Stomach (tissue), 19 donors: ENCODE measurements at places on chromosomes 2 and 18. TPM values are rescaled to one million over a fixed set of nuclear protein-coding genes. Genes with fewer than 3 reads are reported as not detected.

DNA sequence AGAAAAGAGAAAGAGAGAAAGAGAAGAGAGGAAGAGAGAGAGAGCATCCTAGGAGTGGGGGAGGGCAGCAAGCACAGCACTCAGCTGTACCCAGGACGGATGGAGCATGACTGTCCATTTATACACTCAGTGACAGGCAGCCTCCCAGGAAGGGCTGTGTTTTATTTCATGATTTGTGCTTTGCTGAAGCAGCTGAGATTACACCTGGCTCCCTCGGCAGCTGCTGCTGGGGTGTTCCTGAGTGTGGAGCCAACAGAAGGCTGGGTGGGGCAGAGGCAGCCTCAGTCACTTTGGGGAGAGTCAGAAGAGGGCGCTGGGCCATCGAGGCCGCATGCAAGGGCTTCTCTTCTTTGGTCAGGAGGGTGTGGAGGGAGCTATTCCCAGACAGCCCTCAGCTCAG is 47.8 kb upstream of the TEX51 start:
- DNase-seq: no peak

- DNase-seq: no peak
Observed at GRCh38 chr2:206068207-206068606, 17.8 kb downstream of the INO80D start.

- DNase-seq: no peak
Observed at GRCh38 chr18:61608316-61608715, 275.1 kb downstream of the CDH20 start.

GRCh38 chr2:20551945-20552328 is 99.0 kb downstream of the HS1BP3 start:
- no peak for DNase-seq

DNA sequence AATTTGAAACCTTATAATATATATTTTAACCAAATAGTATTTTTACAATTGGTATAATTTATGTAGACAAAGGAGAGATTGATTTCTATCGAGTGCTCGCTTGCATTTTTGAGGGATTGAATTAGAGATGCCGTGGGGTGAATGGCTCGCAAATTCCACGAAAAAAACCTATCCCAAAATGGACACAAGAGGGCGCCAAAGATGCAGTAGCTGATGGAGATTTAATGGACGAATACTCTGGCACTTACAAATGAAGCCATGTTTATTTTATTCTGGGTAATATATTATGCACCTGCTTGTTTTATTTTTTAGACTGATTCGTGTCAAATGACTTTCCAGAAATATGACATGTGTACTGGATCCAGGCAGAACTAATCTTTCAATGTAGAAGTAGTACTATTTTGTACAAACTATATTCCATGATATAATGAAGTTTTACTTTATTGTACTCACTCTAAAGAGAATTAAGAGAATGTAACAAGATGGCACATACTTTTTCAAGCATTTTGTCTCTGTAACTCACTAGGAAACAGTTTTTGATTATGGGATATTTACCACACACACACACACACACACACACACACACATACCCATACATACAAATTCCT is 505.4 kb downstream of the PLCL1 start:
- peak; percentile 78 for DNase-seq

- DNase-seq: peak; percentile 72
Observed at GRCh38 chr2:172693037-172693436, 42.6 kb upstream of the RAPGEF4 start.

- no peak for DNase-seq
Observed at GRCh38 chr18:52897611-52898484, 557.9 kb downstream of the DCC start.

DNA sequence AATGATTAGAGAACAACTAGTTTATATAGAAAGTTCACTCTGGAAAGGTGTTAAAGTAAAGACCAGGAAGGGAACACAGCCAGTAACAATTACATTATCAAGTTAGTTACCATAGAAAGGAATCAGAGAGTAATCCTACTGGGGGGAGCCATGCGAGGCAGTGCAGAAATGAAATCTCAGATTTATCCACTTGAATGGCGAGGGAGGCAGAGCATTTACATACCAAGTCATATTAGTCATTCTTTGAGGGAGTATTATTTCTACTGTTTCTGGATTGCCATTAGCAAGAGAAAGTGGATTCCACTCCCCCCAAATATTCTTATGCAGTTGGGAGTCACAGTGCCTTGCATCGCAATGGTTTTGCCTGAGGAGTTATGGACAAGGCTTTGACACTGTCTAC is 472.7 kb upstream of the TRIB2 start:
- no peak for DNase-seq

GRCh38 chr2:19895535-19895934 is 6.2 kb downstream of the TTC32 start:
- DNase-seq: no peak

DNA sequence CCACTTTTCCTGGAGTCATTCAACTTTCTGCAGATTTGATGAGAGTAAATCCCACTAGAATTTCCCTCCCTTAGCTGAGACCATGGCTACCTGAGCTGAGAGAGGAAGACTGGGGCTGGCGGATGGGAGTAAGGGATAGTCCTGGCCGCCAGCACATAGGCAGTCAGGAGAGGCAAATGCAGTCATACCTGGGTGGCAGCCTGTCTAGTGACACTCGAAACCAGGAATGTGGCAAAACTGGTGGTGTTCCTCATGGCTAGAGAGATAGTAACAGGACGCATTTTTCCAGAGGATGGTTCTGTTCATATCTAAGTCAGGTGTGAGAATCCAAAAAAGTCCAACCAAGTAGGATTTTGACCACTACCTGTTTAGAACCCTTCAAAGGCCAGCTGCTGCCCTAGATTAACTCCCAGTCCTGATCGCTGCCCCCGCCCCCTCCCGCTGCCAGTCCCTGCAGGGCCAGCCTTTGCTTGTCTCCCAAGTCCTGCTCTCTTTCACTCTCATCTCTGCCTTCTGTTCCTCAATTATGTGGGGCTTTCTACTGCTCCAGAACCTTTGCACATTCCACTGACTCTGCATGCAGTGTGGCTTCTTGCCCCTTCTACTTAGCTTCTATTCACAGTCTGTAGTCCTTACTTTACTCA is 17.4 kb upstream of the SCG2 start:
- DNase-seq: no peak

DNA sequence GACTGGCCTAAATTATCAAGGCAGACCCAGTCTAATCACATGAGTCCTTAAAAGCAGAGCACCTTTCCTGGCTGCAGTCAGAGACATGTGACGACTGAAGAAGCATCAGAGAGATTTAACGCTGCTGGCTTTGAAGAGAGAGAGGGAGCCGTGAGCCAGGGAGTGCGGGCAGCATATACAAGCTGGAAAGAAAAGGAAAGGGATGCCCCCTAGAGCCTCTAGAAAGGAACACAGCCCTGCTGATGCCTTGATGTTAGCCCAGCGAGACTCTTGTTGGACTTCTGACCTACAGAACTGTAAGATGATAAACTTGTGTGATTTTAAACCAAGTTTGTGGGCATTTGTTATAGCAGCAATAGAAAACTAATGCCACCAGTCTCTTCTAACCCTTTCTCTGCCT is 58.1 kb downstream of the HEATR5B start:
- peak; percentile 3 for DNase-seq

DNA sequence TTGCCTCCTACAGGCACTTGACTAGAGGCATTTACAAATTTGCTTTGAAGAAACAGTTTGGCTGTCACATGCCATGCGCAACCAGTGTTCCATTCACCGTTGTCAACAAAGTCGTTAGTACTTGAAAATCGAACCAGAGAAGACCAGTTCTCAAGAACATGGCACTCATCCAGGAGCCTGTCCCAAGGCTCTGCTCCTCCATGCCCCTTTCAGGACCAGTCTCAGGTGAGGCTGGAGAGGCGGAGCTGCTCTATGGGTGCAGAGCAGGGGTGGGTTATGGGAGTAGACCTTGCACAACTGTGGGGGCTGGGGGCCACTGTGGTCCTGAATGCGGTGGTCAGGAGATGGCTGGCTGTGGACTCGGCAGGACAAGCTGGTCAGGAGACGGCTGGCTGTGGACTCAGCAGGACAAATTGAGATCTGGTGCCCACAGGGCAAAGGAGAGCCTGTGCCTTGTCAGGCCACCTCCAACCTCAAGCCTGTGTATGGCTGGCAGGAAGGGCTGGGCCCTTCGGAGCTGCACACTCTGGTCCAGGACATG is 12.3 kb upstream of the ATP9B start:
- DNase-seq: no peak

DNA sequence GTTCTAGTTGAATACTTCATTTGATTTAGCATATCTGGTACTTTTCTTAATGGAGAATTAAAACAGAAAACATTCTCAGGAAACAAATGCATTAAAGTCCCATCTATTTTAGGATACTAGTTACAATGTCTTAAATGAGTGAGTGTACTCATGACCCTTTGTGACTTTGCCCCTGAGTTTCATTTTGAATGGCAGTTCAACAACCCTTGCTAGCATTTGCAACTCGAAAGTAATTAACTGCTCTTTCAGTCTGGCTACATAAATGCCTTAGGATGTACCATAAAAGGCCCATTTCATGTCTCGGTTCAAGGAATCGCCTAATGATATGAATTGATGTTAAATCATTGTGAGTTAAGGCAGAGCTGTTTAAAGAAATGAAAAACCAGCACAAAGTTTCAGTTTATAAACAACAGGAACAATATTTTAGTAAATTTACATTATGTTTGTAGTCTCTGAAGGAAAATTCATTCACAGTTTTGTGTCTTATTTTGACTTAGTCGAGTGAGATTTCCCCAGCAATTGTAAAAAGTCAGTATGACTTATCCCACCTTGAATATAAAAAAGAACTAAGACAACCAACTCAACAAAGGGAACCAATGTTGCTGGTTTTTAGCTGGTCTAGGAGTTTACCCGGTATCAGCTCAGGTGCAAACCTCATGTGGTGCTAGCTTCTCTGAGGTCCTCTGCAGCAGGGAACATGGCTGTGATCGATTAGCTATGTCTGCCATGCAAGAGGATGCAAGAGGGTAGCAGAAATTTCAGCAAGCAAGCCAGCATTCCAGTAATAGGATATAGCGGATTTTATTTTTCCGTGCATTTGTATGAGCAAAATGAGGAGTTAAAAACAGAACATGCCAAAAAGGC is 386.2 kb downstream of the PTPRM start:
- no peak for DNase-seq

GRCh38 chr2:84821806-84822205 is 59.1 kb downstream of the TRABD2A start:
- DNase-seq: no peak

DNA sequence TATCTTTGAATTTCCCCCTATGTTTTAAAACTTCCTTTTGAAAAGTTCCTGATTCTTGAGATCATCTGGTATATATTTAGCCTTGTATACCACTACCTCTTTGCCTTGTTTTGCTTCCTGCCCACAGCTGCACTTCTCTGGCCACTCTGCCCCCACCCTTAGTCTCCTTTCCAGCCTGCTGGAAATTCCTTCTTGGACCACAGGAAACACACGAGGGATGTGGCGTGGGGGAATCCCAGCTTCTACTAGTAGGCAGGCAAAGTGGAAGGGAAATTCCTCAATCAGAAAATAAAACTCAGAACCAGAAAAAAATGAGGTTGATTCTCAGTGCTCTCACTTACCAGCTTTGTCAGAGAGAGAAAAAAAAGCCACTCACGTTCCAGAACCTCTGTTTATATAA is 13.4 kb downstream of the IL18RAP start:
- peak; percentile 36 for DNase-seq

DNA sequence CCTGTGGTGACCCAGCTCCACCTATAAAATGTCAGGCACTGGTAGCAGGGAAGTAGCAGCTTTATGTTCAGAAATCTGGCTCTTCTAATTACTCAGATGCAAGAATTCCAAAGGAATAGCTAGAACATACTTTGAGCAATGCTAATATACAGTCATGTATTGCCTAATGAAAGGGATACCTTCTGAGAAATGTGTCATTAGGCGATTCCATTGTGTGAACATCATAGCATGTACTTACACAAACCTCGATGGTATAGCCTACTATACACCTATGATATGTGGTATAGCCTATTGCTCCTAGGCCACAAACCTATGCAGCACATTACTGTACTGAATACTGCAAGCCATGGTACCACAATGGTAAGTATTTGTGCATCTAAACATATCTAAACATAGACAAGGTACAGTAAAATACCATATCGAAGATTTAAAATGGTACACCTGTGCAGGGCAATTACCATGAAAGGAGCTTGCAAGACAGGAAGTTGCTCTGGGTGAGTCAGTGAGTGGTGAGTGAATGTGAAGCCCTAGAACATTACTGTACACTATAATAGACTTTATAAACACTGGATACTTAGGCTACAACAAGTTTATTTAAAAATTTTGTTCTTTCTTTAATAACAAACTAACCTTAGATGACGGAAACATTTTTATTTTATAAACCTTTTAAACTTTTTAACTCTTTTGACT is 50.3 kb upstream of the ETAA1 start:
- no peak for DNase-seq

- no peak for DNase-seq
Observed at GRCh38 chr2:122001441-122001874, 246.0 kb downstream of the TSN start.

GRCh38 chr2:85772841-85773491 is 19.2 kb downstream of the ATOH8 start:
- DNase-seq: no peak

DNA sequence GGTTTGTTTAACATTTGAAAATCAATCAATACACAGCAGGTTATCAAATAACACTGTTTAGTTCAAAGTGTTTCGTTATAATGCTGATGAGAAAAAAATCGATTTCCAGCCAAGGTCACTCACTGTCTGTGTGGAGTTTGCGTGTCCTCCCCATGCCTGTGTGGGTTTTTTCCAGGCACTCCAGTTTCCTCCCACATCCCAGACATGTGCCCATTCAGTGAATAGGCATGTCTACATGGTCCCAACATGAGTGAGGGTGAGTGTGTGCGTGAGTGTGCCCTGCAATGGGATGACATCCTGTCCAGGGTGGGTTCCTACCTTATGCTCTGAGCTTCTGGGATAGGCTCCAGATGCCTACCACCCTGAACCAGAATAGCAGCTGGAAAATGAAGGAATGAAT is 8.7 kb upstream of the GKN2 start:
- DNase-seq: no peak

- DNase-seq: no peak
Observed at GRCh38 chr2:101930019-101930418, 61.7 kb upstream of the IL1R2 start.

DNA sequence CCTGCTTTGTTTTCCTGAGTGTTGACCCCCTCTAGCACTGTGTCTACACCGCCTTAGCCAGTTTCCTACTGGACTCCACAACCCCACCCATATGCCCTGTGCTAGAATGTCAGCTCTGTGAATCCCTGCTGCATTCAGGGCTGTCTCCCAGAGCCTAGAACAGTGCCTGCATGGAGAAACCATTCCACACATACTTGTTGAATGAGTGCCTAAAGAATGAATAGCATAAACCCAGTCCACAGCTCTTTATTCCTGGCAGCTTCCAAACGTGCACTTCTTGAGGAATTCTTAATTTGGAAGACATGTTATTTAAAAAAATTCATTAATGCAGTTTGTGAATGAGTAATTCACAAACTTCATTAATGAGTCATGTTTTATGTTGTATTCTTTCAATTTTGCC is 6.5 kb upstream of the NAPG start:
- no peak for DNase-seq

ANTXR1 gene
- 21.6 TPM for total RNA-seq

REG3G gene
- not detected for total RNA-seq

MC4R gene
- total RNA-seq: not detected
